ENCODE measurements at places on chromosomes 12 and 14. TPM values are rescaled to one million over a fixed set of nuclear protein-coding genes. Genes with fewer than 3 reads are reported as not detected.

GRCh38 chr12:52073531-52074381 is 4.0 kb downstream of the ATG101 start:
- no peak for DNase-seq

GRCh38 chr12:31991146-31991545 is 31.9 kb downstream of the RESF1 start:
- no peak for DNase-seq

- DNase-seq, result no peak
These were observed 94.4 kb downstream of the CHGA start for GRCh38 chr14:93017301-93017797.

DNA sequence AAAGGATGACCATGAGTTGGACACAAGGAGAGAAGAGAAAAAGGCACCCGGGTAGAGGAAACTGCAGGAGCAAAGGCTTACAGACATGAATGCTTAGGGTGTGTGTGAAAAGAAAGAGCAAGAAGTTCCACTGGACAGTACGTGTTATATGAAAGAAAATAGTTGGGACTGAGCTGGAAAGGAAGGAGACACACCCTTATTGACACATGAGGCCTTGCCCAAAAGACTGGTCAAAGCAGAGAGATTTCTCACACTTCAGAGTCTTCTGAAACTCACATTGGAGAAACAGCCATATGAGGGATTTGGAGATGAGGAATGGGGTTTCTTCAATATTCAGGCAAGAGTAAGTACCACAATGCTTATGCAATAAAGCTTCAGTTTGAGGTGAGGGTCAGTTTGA is 56.0 kb downstream of the TTC9 start:
- no peak for DNase-seq

ENDOU gene
- 0.26 TPM for total RNA-seq

Data from activated T-cell treated with anti-CD3 and anti-CD28 coated beads, Interleukin-2, amount 50 U/mL, for 72 hours (primary cell).